Stimulated activated CD8-positive, alpha-beta memory T cell treated with anti-CD3 and anti-CD28 coated beads, Interleukin-7, amount 100 ng/mL, for 48 hours (primary cell): ENCODE measurements at places on chromosomes 2 and 18.

DNA sequence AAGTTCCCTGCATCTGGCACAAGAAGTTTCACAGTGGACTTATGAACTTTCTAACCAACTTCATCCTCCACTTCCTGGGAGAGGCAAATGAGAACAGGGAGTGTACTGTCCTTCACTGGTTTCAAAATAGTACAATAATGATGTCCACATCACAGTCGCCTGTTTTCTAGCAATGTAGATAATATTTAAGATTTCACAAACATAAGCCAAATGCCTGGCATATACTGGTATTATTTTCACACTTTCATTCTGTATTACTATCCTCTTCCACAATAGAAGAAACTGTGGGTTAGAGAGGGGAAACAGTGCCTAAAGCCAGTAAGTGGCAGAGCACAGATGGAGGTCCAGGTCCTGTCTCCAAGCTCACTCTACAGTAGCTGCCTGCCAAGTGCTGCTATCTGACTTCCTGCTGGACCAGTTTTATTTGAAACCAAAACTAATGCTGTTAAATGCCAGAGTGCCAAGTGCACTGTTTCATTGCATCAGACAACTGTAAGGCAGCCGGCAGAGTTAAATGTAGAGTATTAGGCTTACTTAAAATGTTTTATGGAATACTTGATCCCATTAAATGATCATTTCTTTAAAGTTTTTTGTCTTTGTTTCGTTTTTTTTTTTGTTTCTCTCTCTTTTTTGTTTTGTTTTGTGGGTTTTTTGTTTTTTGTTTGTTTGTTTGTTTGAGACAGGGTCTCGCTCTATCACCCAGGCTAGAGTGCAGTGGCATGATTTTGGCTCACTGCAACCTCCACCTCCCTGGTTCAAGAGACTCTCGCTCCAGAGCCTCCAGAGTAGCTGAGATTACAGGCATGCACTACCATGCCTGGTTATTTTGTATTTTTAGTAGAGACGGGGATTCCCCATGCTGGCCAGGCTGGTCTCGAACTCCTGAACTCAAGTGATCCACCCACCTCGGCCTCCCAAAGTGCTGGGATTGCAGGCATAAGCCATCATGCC lies 15.1 kb downstream of the COBLL1 start:
- DNase-seq = no peak

DNA sequence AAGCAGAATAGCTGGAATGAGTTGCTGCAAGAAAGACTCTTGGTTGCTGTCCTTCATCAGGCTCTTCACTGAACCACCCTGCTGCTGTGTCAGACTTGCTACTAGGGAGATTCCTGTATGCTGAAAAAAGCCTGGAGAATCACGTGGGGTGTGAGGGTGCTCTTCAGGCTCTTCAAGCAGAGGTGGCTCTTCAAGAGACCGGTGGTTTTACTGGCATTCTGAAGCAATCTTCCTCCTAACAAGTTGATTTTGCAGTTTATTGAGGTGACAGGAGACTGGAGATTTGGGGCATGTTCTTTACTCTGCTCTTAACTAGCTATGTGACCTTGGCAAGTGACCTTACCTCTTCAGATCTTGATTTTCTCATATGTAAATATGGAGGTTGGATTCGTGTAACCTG lies 14.1 kb downstream of the TMEM178A start:
- DNase-seq = no peak

DNA sequence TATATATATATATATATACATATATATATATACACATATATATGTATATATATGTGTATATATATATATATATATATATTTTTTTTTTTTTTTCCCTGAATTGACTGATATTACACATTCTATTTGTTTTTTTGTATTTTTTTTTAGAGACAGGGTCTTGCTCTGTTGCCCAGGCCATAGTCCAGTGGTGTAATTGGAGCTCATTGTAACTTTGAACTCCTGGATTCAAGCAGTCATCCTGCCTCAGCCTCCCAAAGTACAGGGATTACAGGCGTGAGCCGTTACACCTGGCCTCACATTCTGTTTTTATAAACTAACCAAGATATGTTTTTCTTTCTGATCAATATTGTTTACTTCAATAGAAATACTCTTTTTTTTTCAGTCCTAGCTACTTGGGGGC lies 26.2 kb downstream of the NCAPH start:
- DNase-seq = no peak

GRCh38 chr2:120314690-120315366 lies 31.1 kb upstream of the INHBB start:
- no peak for DNase-seq

GRCh38 chr2:225566798-225567197 lies 167.3 kb downstream of the NYAP2 start:
- no peak for DNase-seq

DNA sequence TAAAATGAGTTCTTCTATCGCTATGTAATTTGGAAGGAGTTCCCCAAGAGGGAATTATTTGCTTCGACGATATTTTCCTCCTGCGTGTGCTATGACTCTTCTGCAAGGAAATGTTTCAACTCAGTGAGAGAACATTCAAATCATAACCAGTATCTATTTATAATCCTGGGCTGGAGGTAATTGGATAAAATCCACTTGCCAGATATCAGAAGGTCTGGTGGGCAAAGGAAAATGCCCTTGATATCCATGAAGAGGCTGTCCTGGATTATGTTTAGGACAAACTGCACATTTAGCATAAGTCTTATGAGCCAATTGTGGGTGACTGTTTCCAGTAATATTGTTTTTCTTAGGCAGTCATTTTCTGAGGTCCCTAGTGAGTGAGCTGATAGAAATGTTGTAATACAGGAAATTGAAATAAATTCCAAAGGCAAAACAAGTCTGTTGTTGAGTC lies 17.7 kb downstream of the RPIA start:
- no peak for DNase-seq

- DNase-seq = no peak
Observed at GRCh38 chr2:129876541-129876940, 102.9 kb upstream of the RAB6C start.

DNA sequence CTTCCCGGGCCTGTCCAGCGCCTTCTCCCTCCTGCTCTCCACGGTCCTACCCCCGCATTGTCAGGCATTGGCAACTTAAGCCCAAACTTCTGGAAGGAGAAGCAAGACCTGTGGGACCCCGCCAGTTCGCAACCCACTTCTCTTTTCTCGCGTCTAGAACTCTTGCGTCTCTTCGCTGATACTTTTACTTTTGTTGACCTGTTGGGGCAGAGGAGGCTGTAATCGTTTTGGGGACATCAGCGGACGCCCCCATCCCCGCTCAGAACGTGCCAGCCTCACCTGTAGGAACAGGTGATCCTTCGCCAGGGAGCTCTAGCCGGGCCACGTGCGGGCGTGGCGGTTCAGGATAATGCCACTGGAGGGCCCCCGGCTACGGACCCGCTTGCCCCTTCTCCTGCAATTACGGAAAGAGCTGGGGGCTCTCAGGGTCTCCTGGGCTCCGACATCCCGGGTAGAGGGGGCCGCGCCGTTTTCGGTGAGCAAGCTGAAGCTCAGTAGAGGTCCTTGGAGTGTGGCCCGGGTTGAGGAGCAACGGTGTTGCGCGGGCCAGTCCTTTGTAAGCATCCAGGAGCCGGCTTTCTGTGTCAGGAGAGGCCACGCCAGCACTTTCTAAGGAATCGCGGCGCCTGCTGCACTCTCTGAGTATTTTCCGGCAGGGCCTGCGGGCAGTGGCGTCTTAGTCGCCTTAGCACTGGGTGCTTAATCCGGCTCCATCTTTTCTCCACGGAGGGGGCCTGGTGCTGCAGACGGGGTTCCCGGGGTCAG lies 1.6 kb downstream of the MTCL1 start:
- DNase-seq = no peak

GRCh38 chr2:234979204-234980167 lies 27.7 kb downstream of the SH3BP4 start:
- DNase-seq = no peak

- no peak for DNase-seq
Observed at GRCh38 chr2:158907926-158908456, 60.4 kb upstream of the TANC1 start.

DNA sequence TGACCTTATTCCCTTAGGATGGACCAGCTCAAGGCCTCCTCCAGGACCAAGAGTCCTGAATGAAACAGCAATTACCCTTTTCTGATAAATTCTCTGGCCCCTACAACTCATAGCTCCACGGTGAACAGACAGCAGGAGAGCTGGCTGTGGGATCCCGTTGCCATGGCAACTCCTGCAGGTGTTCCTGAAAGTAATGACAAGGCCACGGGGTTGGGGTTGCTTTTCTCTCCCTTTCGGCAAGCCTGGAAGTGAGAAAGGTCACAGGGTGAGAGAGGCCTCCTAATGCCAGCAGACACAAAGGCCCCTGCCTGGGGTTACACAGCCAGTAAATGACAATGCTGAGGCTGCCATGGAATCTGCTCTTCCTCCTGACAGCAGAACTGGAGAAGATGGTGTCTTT lies 403.0 kb downstream of the NBAS start:
- DNase-seq = no peak

GRCh38 chr2:159441182-159441581 lies 154.7 kb upstream of the WDSUB1 start:
- no peak for DNase-seq

DNA sequence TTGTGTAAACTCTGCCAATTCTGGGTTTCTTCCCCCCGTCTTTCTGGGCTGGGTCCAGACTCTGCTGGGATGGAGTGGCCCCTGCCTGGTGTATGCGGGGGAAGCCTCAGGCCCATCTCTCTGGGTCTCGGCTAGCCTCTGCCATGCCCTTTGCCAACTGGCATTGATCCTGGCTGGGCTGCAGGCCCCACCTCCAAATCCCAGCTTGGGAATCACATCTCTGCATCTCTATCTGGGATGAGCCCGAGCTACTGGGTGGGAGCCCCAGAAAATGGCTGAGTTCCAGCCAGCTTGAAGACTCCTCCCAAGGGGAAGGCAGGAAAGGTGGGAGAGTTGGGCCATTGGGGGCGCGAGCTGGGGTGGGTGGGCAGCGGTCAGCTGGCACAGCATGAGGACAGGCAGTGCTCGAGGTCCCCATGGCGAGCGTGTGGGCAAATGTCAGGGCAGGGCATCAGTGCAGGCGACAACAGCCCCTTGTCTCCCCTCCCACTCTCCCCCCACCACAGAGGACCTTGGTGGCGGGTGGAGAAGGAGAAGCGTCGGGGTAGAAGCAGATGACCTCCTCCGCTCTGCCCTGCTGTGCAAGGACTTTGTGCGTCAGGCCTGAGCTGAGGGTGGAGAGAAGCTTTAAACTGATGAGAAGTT lies 139.4 kb downstream of the ASB1 start:
- no peak for DNase-seq
